Stimulated activated CD8-positive, alpha-beta memory T cell treated with anti-CD3 and anti-CD28 coated beads, Interleukin-4, amount 100 ng/mL, for 4 hours (primary cell): ENCODE measurements at places on chromosomes 16 and 17.
A peak's percentile ranks its signal among the peaks of the same experiment; 100 is the strongest.

DNA sequence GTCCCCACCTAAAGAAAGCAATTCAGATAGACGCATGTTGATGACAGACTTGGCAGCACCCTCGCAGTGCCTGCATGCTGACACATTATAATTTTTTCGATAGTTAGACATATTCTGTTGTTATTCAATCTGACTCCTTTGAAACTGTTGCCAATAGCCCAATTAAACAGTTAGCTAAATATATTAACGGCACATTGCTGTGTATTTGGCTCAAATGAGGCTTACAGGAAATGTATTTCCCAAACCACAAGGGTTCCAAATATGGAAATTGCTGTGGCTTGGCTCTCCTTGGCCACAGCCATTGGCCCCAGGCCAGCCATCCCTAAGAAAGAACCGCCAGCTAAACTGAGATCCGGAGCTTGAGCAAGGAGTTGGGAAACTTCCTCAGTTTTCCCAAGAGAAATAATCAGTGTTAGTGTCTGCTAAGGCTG, 31.1 kb downstream of the C16orf82 start:
- no peak for DNase-seq

DNA sequence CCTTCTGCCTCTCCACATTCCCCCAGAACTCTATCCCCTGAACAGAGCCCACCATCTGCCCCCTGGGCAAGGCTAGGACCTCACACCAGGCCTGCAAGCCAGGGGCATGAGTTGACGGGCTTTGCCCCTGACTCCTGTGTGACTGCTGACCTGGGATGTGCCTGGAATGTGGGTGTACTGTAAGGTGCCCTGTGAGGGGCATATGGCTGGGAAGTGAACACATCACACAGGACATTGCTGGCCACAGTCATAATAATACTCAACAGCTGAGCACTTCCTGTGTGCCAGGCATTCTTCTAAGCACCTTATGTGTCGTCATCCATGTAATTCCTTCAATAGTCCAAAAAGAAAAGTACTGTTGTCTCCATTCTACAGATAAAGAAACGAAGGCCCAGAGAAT, 13.3 kb downstream of the CES4A start:
- no peak for DNase-seq

DNA sequence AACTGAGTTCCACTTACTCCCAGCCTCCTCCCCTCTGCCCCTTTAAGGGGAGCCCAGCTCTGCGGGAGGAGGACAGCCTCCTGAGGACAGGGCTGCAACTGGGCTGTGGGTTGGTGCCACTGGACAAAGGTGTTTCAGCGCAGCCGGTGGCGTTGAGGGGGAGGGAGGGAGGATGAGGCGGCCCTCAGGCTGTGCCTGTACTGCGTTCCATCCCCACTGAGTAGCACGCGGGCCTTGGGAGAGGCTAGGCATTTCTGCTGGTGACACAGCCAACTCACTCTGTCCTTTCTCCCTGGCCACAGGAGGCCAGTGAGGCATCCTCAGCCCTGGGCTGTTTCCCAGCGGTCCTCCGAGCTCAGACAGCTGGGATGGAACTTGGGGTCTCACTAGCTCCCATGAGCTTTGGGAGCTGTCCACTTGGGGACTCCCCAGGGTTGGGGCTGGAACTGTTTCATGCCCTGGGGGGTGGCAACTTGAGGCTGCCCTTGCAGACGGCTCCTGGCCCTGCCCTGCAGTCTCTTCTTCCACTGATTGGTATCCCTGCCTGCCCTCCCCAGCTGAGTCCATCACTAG, 70.5 kb downstream of the MPRIP start:
- DNase-seq = no peak

DNA sequence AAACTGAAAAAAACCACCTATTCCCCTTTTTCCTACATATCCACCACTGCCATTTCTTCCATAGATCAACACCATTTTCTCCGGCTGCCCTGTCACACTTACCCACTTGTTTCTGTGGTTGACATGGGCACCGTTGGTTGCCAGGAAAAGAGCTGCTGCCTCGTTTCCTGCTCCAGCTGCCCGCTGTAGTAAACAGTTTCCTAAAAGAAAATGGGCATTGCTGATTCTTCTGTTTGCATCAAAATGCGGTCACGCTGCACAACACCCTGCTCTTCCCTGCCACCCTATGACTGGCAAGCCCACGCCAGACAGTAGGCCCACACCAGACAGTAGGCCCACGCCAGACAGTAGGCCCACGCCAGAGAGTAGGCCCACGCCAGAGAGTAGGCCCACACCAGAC, 46.3 kb downstream of the CYB5D2 start:
- no peak for DNase-seq

- peak; percentile 34 for DNase-seq
Observed at GRCh38 chr17:55356434-55357328, 65.0 kb downstream of the MMD start.

GRCh38 chr17:50604513-50604912, 30.2 kb upstream of the ABCC3 start:
- DNase-seq = no peak

GRCh38 chr16:2846511-2847310, 11.3 kb downstream of the PRSS22 start:
- no peak for DNase-seq

DNA sequence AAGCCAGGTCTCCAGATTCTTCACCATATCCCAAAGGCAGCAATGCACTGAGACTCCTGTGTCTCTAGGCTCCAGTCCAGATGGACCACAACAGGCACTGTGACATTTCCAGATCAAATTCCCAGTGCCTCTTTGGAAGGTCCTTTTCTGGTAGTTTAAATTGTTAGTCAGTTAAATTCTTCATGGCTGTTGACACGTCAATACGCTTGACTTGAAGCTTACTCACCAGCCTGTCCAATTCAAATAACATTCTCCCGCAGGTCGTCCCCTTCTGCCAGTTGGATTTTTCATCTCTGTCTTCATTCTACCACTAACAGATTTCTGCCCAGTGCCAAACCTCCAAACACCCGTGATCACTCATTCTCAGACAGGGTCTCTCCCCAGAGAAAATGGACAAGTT, 86.7 kb downstream of the SHISA9 start:
- no peak for DNase-seq

DNA sequence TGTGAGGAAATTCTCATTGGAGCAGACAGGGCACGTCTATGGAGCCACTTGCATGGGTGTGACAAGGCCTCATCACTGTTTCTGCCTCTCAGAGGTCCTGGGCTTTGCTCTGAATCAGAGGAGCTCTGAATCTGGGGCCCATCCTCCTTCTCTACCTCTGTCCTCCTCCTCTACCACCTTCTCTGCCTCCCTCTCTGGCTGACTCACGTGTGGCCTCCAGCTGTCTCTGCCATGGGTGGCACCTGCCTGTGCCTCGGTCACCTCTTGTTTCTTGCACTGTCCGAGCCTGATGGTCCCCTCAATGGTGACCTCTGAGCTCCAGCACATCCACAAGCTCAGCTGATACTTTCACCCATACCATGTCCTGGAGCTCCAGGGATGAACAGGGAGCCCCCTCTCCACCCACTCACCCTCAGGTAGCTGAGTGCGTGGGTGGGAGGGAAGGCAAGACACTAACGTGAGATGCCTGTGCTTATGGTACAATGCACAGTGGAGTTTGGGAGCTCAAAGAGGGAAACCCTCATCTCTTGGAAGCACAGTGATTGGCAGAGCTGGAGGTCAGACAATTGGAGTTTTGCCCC, 116.4 kb upstream of the CRHR1 start:
- no peak for DNase-seq

DNA sequence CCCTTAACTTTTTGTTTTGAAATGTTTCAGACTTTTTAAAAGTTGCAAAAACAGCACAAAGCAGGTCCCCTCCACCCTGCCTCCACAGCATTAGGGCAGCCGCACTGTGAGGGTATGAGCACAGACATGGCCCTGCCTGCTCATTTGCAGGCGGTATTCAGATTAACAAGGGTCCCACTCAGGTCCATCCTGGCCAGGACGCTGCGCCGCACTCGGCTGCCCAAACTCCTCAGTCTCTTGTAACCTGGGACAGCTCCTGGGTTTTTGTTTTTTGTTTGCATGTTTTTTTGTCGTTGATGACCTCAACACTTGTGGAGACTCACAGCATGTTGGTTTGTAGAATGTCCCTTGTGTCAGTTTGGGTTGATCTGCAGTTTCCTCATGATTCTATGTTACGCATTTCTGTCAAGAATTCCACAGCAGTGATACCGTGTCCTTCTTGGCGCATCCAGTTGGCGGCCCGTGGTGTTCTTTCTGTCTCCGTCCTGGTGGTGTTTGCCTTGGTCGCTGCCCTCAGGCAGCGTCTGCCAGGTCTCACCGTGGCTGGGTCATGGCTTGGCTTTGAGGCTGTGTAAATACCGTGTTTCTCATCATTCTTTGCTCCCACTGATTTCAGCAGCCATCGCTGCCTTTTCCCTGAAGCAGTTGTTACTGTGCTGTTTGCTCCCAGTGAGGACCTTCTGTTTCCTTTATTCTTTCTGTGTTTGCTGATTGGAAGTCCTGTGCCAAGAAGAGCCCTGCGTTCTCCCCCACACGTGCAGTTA, 18.5 kb downstream of the CRAMP1 start:
- no peak for DNase-seq

- peak; percentile 28 for DNase-seq
Observed at GRCh38 chr17:19447085-19447583, 36.1 kb downstream of the RNF112 start.

GRCh38 chr17:732067-732901, at the start of gene TLCD3A:
Gene TLCD3A, plus strand, starts transcription at chr17:732596. Its CDS starts 52 bp downstream, at chr17:732648.
- DNase-seq = peak; percentile 21
